ENCODE measurements at places on chromosomes 11 and 22.

GRCh38 chr22:38735465-38736256, 20.1 kb downstream of the SUN2 start:
- no peak for DNase-seq

GRCh38 chr11:78714539-78714938, 139.9 kb upstream of the NARS2 start:
- DNase-seq: no peak

GRCh38 chr11:17929171-17929570, 83.7 kb downstream of the SERGEF start:
- DNase-seq: no peak

DNA sequence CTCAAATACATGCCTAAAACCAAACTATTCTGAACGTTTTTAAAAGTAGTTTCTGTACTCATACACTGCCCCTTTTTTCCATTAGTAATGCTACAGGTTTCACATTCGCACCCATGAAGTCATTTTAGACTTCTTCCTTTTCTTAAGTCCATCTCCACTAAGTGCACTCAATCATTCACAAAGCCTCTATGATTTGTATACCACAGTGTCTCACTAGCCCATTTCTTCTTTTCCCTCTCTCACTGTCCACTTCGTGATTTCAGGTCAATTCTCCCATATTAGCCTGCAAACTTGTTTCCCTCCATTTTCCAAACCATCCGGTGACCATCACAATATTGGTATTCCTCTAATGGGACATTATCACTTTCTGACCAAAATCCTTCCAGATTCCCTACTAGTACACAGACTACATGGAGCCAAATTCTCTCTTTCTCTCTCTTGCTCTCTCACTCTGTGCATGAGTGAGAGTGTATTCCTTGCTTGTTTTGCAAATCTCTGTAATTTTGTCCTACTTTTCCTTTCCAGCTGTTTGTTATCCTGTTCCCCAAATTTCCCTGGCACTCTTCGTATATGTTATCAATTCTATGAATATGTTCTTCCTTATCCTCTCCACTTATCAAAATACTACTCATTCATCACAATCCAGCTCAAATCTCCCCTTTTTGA, 3.4 kb upstream of the ZC3H12C start:
- no peak for DNase-seq

GRCh38 chr11:133957900-133958299, 1.1 kb upstream of the IGSF9B start:
- no peak for DNase-seq

DNA sequence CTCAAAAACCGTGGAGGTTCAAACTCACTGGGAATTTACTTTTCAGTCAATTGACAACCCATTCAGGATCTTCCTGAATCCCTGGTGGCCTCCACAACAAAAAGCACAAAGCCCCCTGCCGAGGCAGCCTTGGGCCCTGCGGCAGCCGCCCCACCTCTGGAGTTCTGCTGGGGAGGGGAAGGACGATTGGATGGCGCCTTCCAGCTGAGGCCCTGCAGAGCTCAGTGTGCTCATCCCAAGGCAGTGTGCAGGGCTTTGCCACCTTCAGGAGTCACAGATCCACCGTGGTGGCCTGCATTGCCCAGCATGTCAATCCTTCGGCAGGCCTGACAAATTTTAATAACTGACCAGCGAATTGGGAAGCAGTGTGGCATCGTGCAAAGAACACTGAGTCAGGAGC, 7.4 kb downstream of the ZFTA start:
- DNase-seq: no peak

DNA sequence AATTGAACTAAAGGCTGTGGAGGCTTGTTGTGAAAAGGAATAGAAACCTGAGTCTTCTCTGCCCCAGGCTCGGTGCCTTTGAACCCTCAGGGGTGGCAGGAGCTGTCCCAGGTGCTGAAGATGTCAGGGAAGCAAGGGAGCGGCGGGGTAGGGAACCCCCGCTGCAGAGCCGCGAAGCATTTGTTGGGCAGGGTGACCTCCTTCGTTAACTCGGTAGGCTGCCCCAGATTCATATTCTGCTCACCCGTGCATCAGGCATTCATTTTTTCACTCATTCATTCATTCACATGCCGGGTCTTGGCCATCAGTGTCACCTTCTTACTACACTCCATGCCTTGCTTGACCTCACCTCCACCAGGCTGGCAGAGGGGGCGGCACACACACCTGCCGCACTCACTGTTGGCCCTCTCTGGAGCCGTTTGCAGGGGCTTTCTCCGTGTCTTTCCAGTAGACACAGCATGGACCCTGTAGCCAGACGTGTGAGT, 618.9 kb downstream of the BRD1 start:
- no peak for DNase-seq

- DNase-seq: no peak
Observed at GRCh38 chr22:23175817-23176644, 4.3 kb upstream of the BCR start.

DNA sequence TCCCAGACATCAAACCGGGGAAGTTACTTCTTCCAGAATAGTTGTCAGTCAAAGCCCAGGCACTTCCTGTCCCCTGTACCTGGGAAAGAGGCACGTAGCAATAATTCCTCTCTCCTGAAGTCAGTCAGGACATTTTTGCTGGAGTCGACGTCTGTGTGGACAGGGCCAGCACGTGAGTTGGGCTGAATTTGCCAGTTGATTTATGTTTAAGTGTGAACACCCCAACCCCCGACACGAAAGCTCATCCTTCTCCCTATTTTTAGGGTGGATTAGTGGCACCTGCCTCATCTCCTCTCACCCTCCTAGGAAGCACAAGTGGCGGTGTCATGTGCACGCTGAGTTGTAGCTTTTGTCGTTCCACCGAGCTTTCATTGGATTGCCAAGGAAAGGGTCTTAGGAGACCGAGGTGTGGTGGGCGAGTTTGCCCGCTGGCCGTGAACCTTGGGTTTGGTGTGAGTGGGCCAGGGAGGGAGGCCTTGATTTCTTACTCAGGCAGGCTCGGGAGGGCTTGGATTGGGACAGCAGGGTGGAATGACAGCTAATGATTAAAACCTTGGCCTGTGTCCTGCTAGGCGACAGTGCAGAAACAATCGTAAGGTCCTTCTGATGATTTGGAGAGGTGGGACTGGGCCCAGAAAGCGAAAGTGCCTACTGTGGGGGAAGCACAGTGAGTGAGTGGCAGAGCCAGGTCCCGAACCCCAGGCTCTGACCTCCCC, 87.0 kb upstream of the CRYBB3 start:
- DNase-seq: no peak

DNA sequence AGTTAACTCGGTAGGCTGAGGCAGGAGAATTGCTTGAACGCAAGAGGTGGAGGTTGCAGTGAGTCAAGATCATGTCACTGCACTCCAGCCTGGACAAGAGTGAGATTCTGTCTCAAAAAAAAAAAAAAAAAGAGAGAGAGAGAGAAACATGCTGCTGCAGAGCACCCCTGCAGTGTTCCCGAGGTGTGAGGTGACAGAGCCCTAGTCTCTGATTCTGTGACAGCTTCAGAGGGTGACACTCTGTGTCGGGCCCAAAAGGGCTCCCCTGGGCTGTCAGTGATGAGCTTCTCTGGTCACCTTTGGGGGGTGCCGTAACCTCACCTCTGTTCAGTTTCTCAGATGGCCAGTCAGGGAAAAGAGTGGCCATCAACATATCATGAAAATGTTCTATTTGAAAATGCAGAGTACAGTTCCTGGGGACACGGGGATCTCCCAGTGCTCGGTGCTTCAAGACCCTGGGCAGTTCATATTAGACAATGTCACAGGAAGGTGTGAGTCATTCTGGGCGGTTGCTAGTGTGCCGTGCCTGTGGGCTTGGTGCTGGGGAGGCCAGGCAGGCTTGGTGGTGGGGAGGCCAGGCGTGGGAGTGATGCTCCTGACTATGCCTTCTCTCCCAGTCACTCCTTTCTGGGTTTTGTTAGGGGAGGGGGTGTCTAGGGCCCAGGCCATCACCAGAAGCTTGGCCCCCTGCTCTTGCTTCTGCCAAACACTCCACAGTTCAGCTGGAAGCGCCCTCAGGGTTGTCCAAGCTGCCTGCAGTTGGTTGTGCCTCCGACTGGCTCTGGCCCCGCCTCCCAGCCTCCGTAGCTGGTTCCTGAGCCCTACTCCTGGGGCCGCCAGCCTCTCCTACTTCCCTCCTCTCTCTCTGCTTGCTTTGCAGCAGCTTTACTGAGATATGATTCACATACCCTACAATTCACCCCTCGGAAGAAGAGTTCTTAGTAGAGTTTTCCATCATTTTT, 52.5 kb upstream of the CLDN5 start:
- peak; percentile 69 for DNase-seq

DNA sequence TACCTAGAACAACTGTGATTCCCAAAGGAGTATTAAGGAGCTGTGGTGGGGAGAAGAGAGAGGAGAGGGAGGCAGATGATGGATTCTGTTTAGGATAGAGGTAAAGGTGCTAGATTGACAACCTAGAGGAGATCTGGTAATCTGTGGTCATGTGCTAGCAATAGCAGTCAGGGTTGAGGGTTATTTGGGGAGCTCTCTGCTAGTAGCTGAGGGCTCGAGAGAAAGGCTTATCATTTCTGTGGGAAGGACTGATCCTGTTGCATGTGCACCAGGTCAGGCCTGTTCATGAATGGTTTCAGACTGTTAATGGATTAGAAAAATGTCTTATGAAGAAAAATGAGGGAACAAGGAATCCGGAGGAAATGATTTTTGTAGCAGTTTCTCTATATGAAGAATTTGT, 63.2 kb downstream of the MTMR3 start:
- no peak for DNase-seq

GRCh38 chr11:47104261-47104950, 72.3 kb downstream of the ARFGAP2 start:
- DNase-seq: peak; percentile 40

DNA sequence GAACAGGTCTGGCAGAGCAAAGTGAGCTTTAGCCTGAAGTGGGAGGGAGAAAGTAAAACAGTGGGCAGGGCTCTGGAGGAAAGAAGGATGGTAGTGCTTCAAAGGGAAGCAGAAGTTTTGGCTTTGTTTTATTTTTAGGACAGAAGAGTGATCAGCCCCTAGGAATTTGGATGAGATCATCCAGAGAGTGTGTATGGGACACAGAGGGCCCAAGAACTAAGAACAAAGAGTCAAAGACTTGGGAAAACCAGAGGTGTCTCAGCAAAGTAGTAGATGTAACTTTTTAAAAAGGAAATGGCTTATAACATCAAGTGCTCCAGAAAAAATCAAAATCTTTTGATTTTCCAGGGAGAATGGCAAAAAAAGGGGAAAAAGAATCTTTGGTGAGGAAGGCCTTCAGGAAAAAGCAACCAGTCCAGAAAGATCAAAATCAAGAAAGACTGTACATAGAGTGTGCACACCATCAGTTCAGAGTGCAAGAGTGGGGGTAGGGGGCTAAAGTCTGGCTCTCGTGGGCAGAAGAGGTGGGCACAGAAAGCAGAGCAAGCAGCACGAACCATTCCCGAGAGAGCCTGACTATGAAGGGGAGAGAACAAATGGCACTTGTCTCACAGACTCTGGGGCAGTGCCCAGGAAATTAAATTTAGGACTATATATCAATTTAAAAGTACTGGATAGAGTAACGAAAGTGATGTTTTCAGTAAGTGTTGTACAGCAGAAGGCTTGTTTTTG, 30.0 kb downstream of the MAPK1 start:
- peak; percentile 91 for DNase-seq

DNA sequence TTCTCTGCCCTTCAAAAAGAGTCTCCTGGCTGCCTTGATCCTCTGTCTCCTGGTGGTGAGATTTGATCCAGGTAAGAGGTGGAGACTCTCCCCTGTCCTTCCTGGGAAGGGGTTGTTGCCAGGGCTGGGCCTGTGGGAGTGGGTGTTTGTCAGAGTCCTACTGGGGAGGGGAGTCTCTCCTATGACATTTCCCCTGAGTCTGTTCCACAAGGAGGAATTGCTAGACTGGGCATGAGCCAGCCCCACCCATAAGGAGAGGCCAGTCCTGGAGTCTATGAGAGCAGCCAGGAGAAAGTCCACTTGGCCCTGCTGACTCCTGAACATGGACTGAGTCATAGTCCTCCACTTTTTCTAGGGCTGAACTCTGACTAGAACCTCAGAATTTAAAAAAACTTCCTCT, 7.4 kb downstream of the PEX26 start:
- DNase-seq: peak; percentile 34

DNA sequence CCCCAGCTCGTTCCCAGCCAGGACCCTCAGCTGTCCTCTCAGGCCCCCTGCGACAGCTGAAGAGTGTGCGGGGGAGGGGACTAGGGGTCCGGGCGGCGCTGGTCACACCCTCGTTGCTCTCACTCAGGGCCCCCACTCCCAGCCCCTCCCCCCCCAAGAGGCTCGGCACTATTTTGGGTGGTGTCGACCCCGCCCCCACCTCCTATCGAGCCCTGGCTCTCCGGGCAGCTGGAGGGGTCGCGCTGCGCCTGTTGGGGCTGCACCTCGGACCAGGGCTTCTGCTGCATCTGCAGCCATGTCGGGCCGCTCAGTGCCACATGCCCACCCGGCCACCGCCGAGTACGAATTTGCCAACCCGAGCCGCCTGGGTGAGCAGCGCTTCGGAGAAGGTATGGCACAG, at the start of gene HSPB2:
HSPB2 (plus strand) TSS at position 200 of the 400 bp plus-strand sequence; CDS start at position 296, 96 bp downstream.
- no peak for DNase-seq

DNA sequence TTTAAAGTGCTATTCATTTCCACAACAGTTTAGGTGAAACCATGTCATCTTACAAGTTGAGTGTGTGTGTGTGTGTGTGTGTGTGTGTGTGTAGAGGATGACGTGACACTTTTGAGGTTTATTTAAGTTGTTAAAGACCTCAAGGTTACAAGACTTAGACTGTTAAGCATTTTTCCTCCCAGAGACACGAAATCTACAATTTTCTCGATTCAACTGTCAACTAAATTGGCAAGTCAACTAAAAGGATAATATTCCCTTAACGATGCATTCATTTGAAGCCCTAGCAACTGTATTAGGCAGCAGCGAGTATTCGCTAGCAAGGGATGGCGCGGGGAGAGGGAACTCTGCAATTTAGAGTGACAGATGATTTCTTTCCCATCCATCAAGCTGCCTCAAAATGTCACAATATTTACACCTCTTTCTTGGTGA, 17.6 kb upstream of the BDNF start:
- no peak for DNase-seq

DNA sequence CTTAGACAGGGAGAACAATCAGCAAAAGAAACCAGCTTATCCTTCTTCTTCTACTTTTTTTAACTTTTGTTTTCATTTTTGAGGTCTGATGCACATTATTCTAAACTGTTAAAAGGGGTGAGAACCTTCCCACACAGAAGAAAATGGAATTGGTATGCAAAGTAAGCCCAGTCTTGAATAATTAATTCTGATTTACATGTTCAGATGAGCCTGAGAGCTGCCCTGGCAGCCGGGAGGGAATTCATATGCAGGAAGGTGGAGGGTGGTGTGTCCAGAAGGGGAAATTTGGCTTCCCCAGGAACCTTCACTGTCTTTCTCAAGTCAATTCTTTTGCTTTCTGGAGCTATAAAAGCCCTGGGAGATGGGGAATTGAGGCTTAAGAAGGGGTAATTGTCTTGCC, 181.0 kb downstream of the INSC start:
- DNase-seq: no peak

DNA sequence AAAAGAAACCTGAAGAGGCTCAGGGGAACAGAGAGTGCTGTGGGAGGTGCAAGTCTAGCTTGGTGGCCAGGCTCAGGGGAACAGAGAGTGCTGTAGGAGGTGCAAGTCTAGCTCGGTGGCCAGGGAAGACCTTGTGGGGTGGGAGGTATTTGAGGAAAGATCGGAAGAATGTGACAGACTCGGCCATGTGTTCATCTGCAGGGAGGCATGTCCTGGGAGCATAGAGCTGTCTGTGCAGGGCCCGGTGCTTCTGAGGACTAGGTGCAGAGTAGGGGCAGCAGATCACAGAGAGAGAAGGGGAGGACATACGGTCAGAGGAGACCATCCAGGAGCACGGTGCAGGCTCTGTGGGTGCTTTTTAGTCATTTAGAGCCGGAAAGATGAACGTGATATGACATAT, 10.8 kb downstream of the IFITM10 start:
- no peak for DNase-seq
